ENCODE measurements at places on chromosomes 6 and 20.

DNA sequence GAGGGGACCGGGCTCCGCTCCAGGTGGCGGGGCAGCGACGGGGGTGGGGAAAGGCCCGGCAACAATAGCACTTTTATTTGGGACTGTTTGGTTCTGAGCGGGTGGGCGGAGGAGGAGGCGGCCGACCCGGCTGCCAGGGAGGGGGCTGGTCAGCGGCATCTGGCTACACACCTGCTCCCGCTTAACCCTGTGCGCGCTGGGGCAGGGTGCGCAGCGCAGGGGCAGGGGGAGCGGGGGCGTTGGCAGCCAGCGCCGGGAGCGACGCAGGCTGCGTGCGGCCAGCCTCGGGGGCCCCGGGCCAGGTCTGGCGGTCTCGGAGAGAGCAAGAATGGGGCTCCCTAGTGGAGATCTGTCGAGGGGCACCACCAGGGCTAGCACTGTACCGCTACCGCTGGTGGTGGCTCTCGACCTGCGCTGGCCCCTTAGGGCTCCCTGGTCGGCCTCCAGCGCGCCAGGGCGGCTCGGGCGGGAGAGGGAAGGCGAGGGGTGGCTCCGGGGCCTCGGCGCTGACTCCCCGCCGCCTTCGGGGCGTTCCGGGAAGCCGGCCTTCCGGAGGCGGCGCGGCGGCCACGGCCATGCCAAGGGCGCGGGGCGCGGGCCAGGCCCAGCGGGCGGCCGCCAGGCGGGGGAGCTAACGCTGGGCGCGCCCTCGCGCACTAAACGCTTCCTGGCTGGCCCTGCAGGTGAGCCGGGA, 92.4 kb downstream of the NCR2 start:
- no peak for DNase-seq

GRCh38 chr6:90233994-90234393, 62.6 kb downstream of the BACH2 start:
- DNase-seq = peak; percentile 45

DNA sequence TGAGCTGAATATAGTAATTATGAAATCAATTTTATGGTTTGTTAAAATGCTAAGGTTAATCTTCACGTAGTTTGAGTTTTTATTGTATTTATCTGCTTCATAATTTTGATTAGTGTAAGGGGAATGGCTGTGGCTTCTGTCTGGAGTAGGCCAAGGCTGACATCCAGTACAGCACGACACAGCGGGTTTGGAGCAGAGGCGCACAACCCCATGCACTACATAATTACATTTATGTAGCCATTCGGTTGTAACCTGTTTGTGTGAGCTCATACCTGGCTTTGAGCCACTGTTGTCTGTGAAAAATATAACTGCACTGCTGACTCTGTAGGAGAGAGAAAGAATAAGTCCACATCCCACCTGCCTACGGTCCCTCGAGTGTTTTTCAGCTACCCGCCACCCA, 615.5 kb downstream of the EYS start:
- no peak for DNase-seq

DNA sequence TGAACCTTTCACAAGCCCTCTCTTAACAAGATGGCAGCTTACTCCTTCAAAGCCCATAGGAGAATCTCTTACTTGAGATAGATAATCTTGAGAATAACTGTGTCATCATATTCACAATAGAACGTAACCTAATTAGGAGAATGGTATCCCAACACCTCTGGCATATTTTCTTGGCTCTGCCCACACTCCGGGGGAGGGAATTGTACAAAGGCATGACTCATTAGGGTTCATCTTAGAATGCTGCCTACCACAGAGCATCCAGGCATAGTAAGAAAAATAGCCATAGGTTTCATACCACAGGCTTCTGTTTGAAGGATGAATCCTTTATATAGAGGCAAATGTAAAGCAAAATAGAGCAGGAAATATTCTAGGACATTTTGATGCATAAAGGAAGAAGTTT, 1100.6 kb upstream of the CITED2 start:
- DNase-seq = no peak

DNA sequence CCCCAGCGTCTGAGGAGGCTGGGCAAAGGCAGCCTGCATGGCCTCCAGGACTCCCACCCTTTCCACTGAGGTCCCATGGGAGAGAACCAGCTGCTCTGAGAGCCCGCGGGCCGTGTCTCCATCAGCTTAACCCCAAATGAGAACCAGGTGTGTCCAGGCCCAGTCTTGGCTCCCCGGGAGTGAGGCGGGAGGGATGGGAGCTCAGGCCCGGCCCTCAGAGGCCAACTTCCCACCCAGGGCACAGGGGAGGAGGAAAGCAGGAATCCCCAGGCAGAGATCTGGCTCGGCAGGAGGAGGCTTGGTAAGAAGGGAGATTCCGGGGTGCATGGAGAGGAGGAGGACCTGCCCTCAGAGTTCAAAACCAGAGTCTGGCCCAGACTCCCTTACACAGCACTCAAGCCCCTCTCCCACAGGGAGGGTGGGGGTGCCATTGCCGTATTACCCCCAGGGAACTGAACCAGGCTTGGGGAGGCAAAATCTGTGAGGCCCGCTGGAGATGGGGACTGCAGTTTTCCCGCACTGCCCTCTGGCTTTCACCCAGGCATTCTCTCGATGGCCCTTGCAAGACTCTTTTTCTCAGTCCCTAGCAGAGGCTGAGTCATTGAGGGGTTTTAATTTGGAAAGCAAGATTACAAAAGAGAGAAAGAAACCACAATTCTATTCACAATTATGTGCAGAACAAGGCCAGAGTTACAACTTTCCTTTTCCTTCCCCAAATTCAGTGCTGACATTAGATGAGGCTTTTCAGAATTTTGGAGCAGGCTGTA, 17.1 kb downstream of the FOXF2 start:
- DNase-seq = no peak

DNA sequence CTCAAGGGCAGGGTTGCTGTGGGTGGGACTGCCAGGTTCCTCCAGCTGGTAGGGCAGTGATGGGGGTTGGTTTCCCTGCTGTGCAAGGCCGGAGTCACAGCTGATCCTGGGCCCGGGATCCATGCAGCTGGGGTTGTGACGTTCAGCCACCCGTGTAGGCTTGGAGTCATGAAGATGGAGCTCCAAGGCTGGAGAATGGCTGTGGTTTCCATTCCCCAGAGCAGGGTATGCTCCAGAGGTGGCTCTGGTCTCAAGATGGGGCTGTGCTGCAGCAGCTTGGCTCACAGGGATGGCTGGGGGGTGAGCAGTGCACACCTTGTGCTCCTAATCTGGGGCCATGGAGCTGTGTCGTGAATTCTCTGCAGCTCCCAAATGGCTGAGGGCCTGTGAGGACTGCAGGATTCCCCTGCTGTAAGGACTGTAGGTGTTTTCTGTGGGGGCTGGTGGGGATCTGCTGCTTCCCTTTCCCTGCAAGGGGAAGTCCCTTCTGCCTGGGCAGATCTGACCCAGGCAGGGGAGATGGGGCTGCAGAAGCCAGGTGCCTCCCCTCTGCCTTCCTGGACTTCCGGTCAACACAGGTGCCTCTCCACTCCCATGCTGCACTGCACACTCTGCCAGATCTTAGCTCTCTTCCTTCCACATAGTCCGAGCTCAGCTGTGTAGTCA, 15.9 kb downstream of the KIF25 start:
- no peak for DNase-seq

- DNase-seq = no peak
These were observed 300.4 kb downstream of the KIF16B start for GRCh38 chr20:16272780-16273360.

DNA sequence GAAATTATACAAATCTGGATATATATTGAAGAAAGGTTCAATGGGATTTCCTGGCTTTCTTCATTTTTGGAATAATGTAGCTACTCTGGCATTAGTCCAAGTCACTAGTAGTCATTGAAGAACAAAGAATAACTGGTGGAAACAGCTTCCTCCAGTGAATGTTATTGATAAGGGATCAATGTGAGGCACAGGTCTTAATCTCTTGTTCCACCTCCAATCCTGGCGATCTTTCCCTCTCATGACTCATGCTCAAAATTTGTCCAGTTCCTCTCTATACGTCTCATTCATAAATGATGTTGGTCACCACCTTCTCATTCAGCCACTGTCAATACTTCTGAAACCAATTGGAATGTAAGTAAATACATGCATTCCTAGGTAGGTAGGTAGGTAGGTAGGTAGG, 185.0 kb upstream of the BMP2 start:
- no peak for DNase-seq

GRCh38 chr6:125054331-125054730, 92.1 kb downstream of the RNF217 start:
- DNase-seq = no peak

Measured in activated T-helper 9 cell treated with anti-CD3 and anti-CD28 coated beads, Interleukin-2, amount 50 U/mL, for 16 hours (primary cell).